Cerebellar cortex (tissue), 1 donor: ENCODE measurements at places on chromosomes 13 and 19.
A peak's percentile ranks its signal among the peaks of the same experiment; 100 is the strongest.

- DNase-seq = peak; percentile 43
Measured at GRCh38 chr19:52536448-52536800, 9.0 kb downstream of the ZNF808 start.

DNA sequence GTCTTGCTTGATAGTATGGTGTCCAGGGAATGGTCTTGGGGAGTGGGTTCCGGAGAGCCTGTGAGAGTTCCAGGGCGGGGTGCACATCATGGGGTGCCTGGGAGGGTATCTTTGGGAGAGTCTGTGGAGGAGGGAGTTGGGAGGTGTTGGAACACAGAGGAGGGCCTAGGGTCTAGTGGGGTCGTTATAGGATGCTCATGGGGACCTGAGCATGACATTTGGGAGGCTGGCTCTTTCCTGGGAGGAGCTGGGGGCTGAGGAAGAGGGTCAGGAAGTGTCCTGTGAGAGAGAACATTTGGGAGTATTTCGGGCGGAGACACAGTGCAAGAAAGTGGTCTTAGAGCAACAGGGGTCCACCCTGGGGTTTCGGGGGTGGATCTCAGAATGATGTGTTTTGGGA, 2.7 kb downstream of the ACTL9 start:
- DNase-seq = no peak

GRCh38 chr13:30340331-30341250, 33.2 kb upstream of the KATNAL1 start:
- DNase-seq = peak; percentile 13

- no peak for DNase-seq
Measured at GRCh38 chr13:23467048-23467931, 33.8 kb upstream of the SACS start.
